ENCODE measurements at places on chromosomes 12 and 14.

GRCh38 chr14:82786483-82786880 is 1252.8 kb upstream of the SEL1L start:
- no peak for DNase-seq

DNA sequence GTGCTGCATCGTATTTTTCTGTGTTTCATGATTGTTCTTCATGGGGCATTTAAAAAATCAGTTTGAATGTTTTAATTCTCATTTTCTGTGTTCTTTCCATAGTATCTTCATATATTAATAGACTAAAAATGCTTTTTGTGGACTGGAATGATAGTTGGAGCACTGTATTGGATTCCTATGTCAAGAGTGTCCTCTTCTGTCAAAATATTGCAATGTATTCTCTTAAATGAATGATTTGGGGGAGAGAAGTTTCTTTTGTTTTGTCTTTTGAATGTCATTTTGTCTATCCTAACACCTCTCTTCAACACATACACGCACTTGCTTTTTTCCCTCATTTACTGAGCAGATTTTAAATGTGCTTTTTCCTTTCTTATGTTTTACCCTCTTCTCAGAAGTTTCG is 4.7 kb upstream of the EIF2S3B start:
- peak; percentile 7 for DNase-seq

- DNase-seq = no peak
Observed at GRCh38 chr12:25502596-25502995, 50.5 kb downstream of the LMNTD1 start.

GRCh38 chr12:2453076-2453760 is 341.6 kb upstream of the FKBP4 start:
- peak; percentile 67 for DNase-seq

GRCh38 chr12:116074686-116075085 is 202.8 kb downstream of the MED13L start:
- no peak for DNase-seq

DNA sequence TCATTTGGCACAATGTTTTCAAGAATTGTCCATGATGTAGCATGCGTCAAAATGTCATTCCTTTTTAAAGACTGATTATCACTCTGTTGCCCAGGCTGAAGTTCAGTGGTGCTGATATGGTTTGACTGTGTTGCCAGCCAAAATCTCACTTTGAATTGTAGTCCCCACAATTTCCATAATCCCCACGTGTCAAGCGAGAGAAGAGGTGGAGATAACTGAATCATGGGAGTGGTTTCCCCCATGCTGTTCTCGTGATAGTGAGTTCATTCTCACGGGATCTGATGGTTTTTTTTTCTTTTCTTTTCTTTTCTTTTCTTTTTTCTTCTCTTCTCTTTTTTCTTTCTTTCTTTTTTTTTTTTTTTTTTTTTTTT is 21.8 kb upstream of the LRRK2 start:
- no peak for DNase-seq

DNA sequence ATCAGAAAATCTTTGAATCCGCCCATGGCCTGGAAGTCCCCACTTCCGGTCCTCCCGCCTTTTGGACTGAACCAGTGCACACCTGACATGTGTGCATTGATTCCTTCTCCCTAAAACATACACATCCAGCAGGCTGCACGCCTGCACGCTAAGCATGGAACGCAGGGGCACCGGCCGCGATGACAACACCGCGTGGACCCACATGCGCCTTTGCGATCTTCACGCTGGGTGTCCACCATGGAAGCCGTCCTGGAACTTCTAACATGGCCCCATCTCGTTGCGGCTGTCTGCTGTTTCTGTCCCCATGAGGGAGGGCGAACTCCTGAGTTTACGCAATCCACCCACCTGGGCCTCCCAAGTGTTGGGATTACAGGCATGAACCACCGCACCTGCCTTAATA is 73.7 kb downstream of the GALNT9 start:
- no peak for DNase-seq

- DNase-seq = no peak
Observed at GRCh38 chr12:113469224-113469948, 2.3 kb downstream of the LHX5 start.

Measured in fibroblast of skin of back (primary cell).